ENCODE measurements at places on chromosomes 7 and 10. TPM values are rescaled to one million over a fixed set of nuclear protein-coding genes. Genes with fewer than 3 reads are reported as not detected.

MACC1 gene
- 5.2 TPM for polyA plus RNA-seq

NEBL gene
- 2.3 TPM for polyA plus RNA-seq

FAM3C gene
- 33.9 TPM for polyA plus RNA-seq

ZWINT gene
- polyA plus RNA-seq: 109 TPM

XRCC2 gene
- polyA plus RNA-seq: 18.9 TPM

FIGNL1 gene
- 5.5 TPM for polyA plus RNA-seq

PRTFDC1 gene
- 9.1 TPM for polyA plus RNA-seq

CLEC2L gene
- polyA plus RNA-seq: 0.21 TPM

ASAH2 gene
- 0.92 TPM for polyA plus RNA-seq

OR2A12 gene
- not detected for polyA plus RNA-seq

SLC16A12 gene
- polyA plus RNA-seq: 0.89 TPM

SYT15 gene
- 1.5 TPM for polyA plus RNA-seq

PURB gene
- polyA plus RNA-seq: 3.1 TPM

ERV3-1 gene
- polyA plus RNA-seq: 20.1 TPM

SEMA3A gene
- polyA plus RNA-seq: 19.8 TPM

POLR1F gene
- 99.9 TPM for polyA plus RNA-seq

TEX36 gene
- not detected for polyA plus RNA-seq

ARHGEF35 gene
- 32.3 TPM for polyA plus RNA-seq

SPDYE2 gene
- 0.79 TPM for polyA plus RNA-seq

SH2B2 gene
- 5.6 TPM for polyA plus RNA-seq

PWWP2B gene
- polyA plus RNA-seq: 2.2 TPM

ADAM8 gene
- 2.1 TPM for polyA plus RNA-seq

CTAGE15 gene
- polyA plus RNA-seq: 0.10 TPM

CTAGE4 gene
- 4.9 TPM for polyA plus RNA-seq

EMX2 gene
- polyA plus RNA-seq: not detected

TSPAN13 gene
- 42.5 TPM for polyA plus RNA-seq

SLC26A3 gene
- not detected for polyA plus RNA-seq

PGAM2 gene
- polyA plus RNA-seq: 5.1 TPM

GDF10 gene
- not detected for polyA plus RNA-seq
